ENCODE measurements at places on chromosomes 6 and 20.
A peak's percentile ranks its signal among the peaks of the same experiment; 100 is the strongest.

GRCh38 chr20:51507216-51508036 lies 35.1 kb downstream of the NFATC2 start:
- peaks cover 27% of the 10 kb centered on the region for H3K4me1 ChIP-seq
- H3K27me3 ChIP-seq, result no peaks in the 10 kb centered on the region
- H3K4me3 ChIP-seq, result no peak overlapping the region
- peaks cover 28% of the 10 kb centered on the region for H3K36me3 ChIP-seq
- DNase-seq, result no peak

DNA sequence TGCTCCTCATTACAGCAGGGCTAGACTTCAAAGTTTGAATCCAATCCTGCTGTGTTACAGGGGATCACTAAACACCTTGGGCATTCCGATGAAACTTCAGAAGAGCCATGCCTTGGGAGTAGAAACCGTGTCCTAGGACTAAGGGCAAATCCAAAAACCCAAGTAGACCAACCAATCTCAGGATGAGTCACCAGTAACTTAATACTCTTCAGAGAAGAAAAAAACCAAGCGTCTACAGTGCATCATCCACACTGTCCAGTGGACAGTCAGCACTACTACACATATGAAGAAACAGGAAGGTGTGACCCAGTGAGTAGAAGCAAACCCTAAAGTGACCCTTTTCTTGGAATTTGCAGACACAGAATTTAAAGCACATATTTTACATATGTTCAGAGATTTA lies 39.5 kb upstream of the VAPB start:
- no peak for DNase-seq
- H3K36me3 ChIP-seq, result peaks cover 45% of the 10 kb centered on the region
- H3K27ac ChIP-seq, result no peak overlapping the region
- no peaks in the 10 kb centered on the region for H3K27me3 ChIP-seq
- H3K4me3 ChIP-seq, result no peak overlapping the region

DNA sequence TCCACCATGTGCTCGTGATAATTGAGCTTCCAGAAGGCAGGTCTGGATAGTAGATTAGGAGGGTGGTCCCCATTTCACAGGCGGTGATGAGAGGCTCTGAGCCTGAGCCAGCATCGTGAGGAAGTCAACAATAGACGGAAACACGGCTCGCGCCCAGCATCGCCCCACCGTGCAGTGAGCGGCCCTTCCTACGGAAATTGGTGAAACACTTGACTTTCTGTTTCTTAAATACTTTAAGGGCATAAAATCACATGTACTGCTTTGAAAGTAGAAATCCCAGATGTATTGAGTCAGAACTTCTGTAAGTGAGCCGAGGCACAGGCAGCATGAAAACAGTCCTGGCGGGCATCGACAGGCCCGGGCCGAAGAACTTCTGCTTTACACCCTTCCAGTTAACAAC lies 4.3 kb upstream of the KIF25 start:
- H3K27ac ChIP-seq, result no peak overlapping the region
- H3K4me3 ChIP-seq, result no peak overlapping the region
- peaks cover 10% of the 10 kb centered on the region for H3K27me3 ChIP-seq
- H3K36me3 ChIP-seq, result no peaks in the 10 kb centered on the region

DNA sequence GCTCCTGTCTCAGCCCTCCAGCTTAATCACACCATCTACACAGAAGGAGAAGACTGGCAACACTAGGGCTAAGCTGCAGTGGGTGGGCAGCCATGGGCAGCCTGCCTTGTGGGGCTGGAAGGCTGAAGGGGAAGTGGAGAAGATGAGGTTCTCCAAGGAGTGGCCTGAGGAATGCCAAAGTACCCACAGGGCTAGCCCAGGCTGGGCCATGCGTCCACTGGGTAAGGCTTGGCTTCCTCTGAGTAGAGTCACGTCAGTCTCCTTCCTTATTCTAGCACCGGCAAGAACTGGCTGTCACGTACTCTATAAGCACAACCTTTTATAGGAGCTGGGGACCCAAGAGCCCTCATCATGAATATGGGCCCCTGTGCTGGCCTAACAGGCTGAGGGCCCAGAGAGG lies 110.6 kb upstream of the SIRPA start:
- peaks cover 29% of the 10 kb centered on the region for H3K27me3 ChIP-seq
- H3K36me3 ChIP-seq, result no peaks in the 10 kb centered on the region
- H3K4me1 ChIP-seq, result peaks cover 20% of the 10 kb centered on the region
- DNase-seq, result no peak
- no peak overlapping the region for H3K4me3 ChIP-seq

DNA sequence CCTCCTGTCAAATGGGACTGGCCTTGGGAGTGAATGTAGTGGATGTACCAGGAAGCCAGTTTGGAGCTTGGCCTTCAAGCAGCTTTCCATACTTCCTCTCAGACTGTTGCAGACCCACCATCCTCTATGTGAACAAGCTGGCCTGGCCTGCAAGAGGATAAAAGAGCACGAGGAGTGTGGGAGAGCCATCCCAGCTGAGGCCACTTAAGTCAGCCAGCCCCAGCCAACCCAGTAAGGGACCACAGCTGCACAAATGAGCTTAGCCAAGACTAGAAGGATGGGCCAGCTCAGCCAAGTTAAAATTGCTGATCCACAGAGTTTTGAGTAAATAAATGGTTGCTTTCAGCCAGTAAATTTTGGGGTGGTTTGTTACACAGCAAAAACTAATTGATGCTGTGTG lies 156.9 kb upstream of the SOX4 start:
- DNase-seq, result no peak
- H3K27me3 ChIP-seq, result peaks cover 4% of the 10 kb centered on the region
- no peak overlapping the region for H3K4me3 ChIP-seq
- peaks cover 3% of the 10 kb centered on the region for H3K36me3 ChIP-seq
- peaks cover 11% of the 10 kb centered on the region for H3K4me1 ChIP-seq
- no peak overlapping the region for H3K27ac ChIP-seq

GRCh38 chr6:14130435-14131075 lies 13.0 kb downstream of the CD83 start:
- no peak for DNase-seq
- peak overlapping the region; percentile 87 for H3K27ac ChIP-seq
- peaks cover 38% of the 10 kb centered on the region for H3K36me3 ChIP-seq

GRCh38 chr6:7763881-7764280 lies 38.0 kb downstream of the BMP6 start:
- no peak overlapping the region for H3K4me3 ChIP-seq
- no peak overlapping the region for H3K27ac ChIP-seq
- no peak for DNase-seq
- H3K4me1 ChIP-seq, result no peaks in the 10 kb centered on the region
- H3K36me3 ChIP-seq, result no peaks in the 10 kb centered on the region
- peaks cover 12% of the 10 kb centered on the region for H3K27me3 ChIP-seq

DNA sequence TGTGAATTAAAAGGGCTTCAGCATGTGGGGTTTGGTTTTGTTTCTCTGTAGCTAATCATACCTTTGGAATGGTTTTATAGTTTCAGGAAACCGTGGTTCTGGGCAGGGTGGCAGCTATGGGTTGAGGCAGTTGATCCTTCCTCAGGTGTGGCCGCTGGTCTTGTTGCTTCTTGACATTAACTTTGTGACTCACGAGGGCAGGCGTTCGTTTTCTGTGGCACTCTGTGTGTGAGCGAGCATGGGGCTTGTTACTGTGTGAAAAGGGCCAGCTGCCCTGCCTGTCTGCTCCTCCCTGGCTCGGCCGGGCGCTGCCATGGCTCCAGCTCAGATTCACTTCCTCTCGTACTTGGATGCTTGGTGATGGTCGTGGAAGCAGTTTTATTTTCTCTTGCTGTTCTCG lies 16.2 kb downstream of the DNAJC5 start:
- H3K27me3 ChIP-seq, result no peaks in the 10 kb centered on the region
- peak overlapping the region; percentile 85 for H3K27ac ChIP-seq
- no peak overlapping the region for H3K4me3 ChIP-seq
- DNase-seq, result no peak
- peaks cover 22% of the 10 kb centered on the region for H3K4me1 ChIP-seq

GRCh38 chr20:35595901-35596300 lies 19.7 kb upstream of the SPAG4 start:
- DNase-seq, result no peak
- no peak overlapping the region for H3K4me3 ChIP-seq
- peaks cover 4% of the 10 kb centered on the region for H3K4me1 ChIP-seq
- no peaks in the 10 kb centered on the region for H3K36me3 ChIP-seq
- H3K27me3 ChIP-seq, result peaks cover 6% of the 10 kb centered on the region

DNA sequence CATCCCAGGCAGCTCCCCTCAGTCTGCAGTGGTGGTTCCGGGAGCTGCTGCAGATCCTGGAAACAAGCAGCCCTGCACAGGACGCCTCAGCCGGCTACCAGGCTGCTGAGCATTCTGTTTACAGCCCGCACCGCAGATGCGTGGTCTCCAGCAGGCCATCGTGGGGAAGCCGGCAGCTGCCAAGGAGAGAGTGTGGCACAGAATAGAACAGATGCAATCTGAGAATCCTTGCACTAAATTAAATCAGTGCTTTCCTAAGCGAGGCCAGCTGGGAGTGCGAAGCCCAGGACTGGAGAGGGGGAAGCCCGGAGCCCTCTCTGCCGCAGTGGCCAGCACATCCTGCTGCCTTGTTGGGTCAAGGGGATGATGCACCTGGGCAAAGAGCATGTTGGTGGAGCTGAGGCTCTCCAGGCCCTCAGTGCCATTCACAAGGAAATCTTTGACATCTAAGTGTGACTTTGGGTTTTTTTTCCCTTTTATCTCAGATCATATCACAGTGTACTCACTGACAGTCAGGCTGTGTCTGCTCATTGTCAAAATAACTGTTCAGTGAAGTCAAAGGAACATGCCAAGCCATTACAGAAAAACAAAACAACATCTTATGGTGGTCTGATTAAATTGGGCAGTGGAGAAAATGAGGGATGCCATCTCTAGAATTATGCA lies 118.1 kb downstream of the SYNDIG1 start:
- DNase-seq, result no peak
- no peak overlapping the region for H3K27ac ChIP-seq
- no peaks in the 10 kb centered on the region for H3K36me3 ChIP-seq
- H3K4me3 ChIP-seq, result no peak overlapping the region
- no peaks in the 10 kb centered on the region for H3K27me3 ChIP-seq

GRCh38 chr6:132750455-132751248 lies 7.1 kb downstream of the VNN2 start:
- DNase-seq, result no peak
- peaks cover 13% of the 10 kb centered on the region for H3K36me3 ChIP-seq
- H3K27ac ChIP-seq, result peak overlapping the region; percentile 91
- peak overlapping the region; percentile 77 for H3K4me3 ChIP-seq
- peaks cover 25% of the 10 kb centered on the region for H3K4me1 ChIP-seq

GRCh38 chr6:30719356-30719755 lies 796 bp upstream of the TUBB start:
- H3K27ac ChIP-seq, result peak overlapping the region; percentile 90
- peaks cover 16% of the 10 kb centered on the region for H3K36me3 ChIP-seq
- DNase-seq, result no peak
- H3K4me1 ChIP-seq, result peaks cover 31% of the 10 kb centered on the region
- peak overlapping the region; percentile 96 for H3K4me3 ChIP-seq

GRCh38 chr20:49561806-49562205 lies 6.1 kb downstream of the PTGIS start:
- no peak overlapping the region for H3K4me3 ChIP-seq
- no peak for DNase-seq

GRCh38 chr20:16785226-16785625 lies 37.1 kb downstream of the OTOR start:
- no peak for DNase-seq
- no peak overlapping the region for H3K4me3 ChIP-seq
- H3K27ac ChIP-seq, result no peak overlapping the region
- peaks cover 4% of the 10 kb centered on the region for H3K27me3 ChIP-seq
- H3K36me3 ChIP-seq, result no peaks in the 10 kb centered on the region

GRCh38 chr20:5080384-5080877 lies 39.3 kb downstream of the PCNA start:
- H3K4me1 ChIP-seq, result peaks cover 32% of the 10 kb centered on the region
- peak; percentile 42 for DNase-seq
- H3K4me3 ChIP-seq, result peak overlapping the region; percentile 68
- H3K27ac ChIP-seq, result peak overlapping the region; percentile 85
- no peaks in the 10 kb centered on the region for H3K27me3 ChIP-seq
- H3K36me3 ChIP-seq, result no peaks in the 10 kb centered on the region

- DNase-seq, result no peak
- no peak overlapping the region for H3K4me3 ChIP-seq
- H3K36me3 ChIP-seq, result no peaks in the 10 kb centered on the region
- no peaks in the 10 kb centered on the region for H3K4me1 ChIP-seq
- no peaks in the 10 kb centered on the region for H3K27me3 ChIP-seq
These were observed 974.1 kb downstream of the EYS start for GRCh38 chr6:64732888-64733287.

DNA sequence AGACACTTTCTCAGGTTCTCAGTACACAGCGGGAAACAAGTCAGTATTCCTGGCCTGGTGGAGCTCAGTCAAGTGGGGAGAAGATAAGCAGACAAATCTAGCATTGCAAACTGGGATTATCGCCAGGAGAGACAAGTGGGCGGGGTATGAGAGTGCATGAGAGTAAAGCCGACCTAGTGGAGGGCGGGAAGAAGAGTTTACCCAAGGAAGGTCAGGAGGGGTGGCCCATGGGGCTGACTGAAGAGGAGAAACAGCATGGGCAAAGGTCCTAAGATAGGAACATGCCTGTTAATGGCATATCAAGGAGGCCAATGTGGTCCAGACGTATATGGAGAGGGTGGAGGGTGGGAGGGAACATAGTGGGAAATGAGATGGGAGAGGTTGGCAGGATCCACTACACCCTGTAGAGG lies 12.4 kb upstream of the CSNK2A1 start:
- no peak overlapping the region for H3K4me3 ChIP-seq
- peaks cover 24% of the 10 kb centered on the region for H3K27me3 ChIP-seq
- H3K36me3 ChIP-seq, result peaks cover 2% of the 10 kb centered on the region
- DNase-seq, result no peak
- no peaks in the 10 kb centered on the region for H3K4me1 ChIP-seq

DNA sequence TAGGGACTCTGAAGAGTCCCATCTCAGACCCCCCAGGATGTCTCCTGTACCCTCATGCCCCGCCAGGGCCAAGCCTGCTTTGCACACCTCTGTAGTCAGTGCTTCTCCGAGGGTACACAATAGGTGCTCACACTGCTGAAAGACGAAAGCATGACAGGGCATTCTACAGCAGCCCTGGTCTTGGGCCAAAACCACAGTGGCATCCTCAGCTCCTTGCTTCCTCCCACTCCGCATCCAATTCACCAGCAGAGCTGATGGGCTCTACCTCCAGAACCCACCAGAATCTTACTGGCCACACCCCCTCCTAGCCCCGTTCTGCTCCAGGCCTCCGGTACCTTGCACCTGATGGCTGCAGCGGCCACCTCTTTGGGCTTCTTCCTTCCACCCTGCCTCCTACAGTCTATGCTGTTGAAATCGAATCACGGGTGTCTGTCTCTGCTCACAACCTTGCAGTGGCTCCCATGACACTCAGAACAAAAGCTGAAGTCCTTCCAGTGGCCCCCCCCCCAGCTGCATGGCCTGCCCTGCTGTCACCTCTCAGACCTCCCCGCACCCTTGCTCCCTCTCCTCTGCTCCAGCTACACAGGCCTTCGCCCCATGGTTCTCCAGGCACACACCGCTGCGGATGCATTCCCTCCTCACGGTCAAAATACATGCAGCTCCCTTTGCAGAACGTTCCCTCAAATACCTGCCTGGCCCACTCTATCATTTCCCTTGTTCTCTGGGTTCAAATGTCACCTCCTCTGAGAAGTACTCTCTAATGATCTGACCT lies 1.2 kb downstream of the ANGPT4 start:
- no peak for DNase-seq
- peaks cover 6% of the 10 kb centered on the region for H3K4me1 ChIP-seq
- H3K27me3 ChIP-seq, result peaks cover 21% of the 10 kb centered on the region
- H3K4me3 ChIP-seq, result no peak overlapping the region
- H3K27ac ChIP-seq, result no peak overlapping the region
- no peaks in the 10 kb centered on the region for H3K36me3 ChIP-seq
